ENCODE measurements at places on chromosomes 2 and 18.

DNA sequence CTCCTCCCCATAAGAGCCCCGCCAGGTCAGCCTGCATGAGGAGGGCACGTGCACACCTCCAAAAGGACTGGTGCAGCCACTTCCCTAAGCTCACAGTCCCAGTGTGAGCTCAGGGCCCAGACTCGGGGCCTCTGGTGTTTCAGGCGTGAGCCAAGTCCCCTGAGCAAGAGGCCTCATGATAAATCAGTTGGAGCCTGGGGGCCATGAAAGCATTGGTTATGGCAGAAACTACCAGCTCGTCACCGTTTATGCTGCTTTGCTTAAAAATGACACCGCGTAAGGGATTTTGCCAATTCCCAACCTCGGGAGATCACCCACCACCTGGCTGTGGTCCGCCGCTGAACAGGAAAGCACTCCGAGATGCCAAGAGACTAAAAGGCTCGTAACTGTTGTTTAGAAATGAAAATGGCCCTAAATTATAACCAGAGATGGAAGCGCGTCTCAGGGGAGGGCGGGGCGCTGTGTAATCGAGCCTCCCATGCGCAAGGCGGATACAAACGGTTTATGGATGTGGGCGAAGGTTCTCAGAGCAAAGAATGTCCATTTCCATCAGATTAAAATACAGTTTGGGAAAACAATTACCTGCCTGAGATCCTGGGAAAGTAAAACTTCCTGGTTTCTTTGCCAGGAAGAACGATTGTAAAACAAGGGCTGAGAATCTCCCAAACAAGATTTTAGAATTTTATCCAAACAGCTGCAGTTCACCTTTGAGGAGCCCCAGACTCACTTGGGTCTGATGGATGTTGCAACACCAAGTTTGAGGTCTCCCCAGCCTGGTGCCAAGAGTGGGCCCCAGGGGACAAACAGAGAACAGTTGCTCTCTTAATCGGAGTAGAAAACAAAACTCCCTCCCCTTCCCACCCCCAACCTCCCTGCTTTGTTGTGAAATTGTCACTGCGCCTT, 141.4 kb downstream of the BCL2 start:
- no peak for DNase-seq

- no peak for DNase-seq
Measured at GRCh38 chr2:40719414-40719813, 267.5 kb upstream of the SLC8A1 start.

DNA sequence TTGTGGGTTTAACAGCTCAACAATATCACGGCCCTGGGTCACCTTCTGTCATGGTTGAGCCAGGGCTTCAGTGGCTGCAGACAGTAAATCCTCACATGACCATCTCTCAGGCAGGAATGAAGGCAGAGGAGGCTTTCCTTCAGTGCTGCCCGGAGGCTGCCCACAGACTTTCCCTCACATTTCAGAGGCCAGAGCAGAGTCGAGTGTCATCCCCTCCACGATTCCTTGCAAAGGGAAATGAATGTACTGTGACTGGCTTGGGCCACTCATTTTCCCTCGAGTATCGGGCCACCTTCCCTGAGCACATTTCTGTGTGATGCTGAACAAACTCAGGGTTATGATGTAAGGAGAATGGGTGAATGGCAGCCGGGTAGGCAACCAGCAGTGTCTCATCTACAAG, 10.0 kb upstream of the REEP1 start:
- DNase-seq, result no peak

- no peak for DNase-seq
Measured at GRCh38 chr2:105144941-105145300, 96.6 kb upstream of the GPR45 start.

DNA sequence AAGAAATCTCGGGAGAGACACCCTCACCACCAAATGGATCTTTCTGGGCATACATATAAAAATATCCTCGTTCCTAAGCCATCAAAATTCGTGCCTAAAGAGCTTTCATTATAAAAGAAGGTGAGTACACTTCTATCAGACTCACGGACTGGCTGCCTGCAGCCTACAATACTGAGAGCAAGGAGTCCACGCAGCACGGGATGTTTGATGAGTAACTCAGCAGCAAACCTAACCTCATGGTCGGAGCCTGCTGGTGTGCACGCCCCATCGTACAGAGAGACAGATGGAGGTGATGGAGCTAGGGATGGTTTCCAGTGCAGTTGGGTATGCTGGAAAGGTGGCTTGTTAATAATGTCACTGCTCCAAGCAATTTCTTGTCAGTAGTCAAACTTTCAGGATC, 256.2 kb downstream of the FIGN start:
- no peak for DNase-seq

GRCh38 chr2:88180605-88181240, 10.6 kb downstream of the THNSL2 start:
- DNase-seq, result peak; percentile 74

DNA sequence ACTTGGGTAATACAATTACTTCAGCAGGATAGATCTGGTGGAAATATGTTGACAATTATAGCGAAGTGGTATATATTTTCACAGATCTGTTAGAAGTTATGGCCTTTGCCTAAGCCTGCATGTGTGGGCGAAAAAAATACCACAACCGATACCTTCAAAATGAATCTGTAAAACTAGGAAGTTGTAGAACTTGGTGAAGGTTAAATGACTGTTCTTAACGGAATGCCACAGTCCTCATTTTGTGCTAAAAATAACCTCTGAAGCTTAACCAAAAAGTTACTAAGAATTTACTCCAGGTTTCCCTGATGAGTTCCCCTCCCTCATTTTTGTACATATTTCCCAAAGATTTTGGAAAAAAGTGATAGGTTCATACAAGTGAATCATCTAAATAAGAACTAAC, 550.7 kb downstream of the THSD7B start:
- no peak for DNase-seq

- no peak for DNase-seq
Measured at GRCh38 chr2:70203086-70203485, 12.3 kb upstream of the C2orf42 start.

- peak; percentile 55 for DNase-seq
Measured at GRCh38 chr18:31819106-31819924, 58.6 kb upstream of the SLC25A52 start.

GRCh38 chr2:101985101-101985792, 6.5 kb upstream of the IL1R2 start:
- no peak for DNase-seq

DNA sequence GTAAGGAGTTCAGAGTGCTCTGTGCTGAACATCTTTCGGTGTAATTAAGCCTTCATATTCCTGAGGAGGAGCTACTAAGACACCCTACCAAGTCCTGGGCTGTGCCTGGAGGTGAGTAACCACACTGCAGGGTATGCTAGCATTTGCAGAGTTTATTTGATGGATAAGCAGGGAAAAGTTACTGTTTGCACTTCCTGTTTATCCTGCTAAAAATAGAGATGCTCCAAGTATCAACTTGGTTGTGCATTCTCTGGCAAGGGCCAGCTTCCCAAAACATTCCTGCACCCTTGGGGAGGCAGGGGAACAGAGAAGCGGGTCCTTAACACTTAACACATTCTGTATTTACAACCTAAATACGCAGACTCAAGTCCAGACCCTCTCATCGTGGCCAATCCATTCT, 49.8 kb downstream of the PARD6G start:
- peak; percentile 36 for DNase-seq

DNA sequence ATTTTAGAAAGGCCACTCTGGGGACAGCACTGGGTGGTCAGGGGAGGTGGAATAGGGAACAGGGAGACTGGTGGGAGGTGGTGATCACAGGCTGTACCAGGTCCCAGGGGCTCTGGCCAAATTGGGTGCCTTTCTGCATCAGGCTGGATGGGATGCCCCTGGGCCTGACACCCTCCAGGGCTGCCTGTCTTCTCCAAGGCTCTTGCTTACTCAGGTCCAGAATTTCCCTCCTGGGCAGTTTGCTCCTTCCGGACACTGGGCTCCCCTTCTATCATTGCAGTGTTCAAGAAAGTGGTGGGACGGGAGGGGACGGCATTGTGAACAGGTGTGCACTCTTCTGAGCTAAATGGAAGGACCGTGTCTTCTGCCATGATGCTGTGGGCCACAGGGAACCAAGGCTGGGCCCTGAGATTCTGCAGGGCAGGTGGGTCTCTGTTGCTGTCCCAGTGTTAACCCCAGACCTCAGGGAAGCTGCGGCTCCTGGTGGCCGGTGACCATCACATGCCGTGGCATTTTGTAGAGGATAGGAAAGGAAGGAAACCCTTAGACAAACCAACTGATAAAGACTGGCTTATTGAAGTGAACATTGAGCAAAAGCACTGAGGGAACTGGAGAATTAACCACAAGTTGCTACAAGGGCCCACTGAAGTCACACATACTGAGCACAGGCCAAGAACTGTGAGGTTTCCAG, 93.7 kb upstream of the HS6ST1 start:
- no peak for DNase-seq

DNA sequence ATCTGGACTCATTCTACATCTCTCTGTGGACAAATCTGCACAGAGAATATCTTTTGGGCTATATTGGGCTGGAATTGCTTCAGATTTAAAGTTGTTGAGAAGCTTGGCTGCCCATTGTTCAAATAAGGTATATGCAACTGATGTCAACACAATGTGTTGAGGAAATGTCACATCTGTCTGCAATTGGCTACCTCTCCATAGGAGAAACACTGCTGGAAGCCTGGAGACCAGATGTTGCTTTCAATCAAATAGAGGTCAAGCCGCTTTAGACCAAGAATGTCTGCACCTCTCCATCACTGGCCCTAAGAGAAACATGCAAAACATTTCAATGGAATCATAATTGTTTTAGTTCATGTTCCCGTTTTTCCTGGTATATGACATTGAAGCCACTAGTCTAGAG, 720.2 kb downstream of the SLC4A3 start:
- no peak for DNase-seq

DNA sequence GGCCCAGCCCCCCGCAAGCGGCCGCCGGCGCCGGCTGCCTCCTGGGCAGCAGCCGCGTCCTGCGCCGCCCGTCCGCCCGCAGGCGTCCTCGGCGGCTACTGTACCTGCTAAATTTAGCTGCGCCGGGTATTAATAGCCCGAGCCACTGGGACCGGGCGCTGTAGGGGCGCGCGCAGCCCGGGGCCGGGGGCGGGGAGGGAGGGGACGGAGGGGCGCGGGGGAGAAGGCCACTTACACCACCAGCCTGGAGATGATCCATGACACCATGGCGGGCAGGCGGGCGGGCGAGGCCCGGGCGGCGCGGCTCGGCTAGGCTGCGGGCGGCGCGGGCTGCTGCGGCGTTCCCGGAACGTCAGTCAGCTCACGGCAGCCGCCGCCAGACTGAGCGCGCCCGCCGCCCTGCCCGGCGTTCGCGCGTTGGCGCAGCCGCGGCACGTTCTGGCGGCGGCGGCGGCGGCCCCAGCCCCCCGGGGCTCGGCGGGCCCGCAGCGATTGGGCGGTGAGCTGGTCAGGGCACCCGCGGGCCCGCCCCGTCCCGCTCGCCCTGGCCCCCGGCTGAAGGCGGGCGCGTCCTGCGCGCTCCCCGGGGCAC, at the start of gene REEP1:
REEP1 (minus strand) TSS at position 383 of the 592 bp plus-strand sequence; CDS start at position 267, 116 bp downstream.
- peak; percentile 23 for DNase-seq

GRCh38 chr2:58476556-58476955, 235.4 kb upstream of the FANCL start:
- no peak for DNase-seq

- no peak for DNase-seq
Measured at GRCh38 chr2:235542733-235543127, 48.9 kb downstream of the AGAP1 start.

DNA sequence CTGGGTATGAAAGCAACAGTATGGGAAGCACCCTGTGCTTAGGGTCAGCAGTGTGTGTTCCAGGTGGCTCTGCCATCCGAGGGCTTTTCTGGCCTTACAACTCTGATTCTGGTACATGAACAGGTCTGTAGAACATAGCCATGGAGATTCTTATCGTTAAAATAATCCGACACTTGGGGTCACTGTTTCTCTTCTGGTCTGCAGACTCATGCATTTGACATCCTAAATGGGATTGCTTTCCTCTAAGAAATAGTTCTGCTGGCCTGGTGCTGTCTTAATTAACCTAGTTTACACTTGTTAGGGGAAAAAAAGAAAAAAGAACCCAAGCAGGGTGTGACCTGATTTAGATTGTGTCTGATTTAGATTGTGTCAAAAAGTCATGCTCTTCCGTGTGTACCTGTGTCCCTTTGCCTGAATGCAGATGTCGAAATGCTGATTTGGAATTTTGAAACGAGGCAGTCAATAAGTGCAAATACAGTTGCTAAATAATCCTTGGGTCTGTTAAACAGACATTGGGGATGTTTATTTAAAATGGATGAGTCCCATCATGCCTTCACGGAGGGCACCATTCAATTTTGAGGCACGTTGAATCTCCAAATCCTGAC, 59.6 kb downstream of the TRPM8 start:
- peak; percentile 73 for DNase-seq

- DNase-seq, result no peak
Measured at GRCh38 chr2:99404039-99404796, 67.0 kb downstream of the EIF5B start.

DNA sequence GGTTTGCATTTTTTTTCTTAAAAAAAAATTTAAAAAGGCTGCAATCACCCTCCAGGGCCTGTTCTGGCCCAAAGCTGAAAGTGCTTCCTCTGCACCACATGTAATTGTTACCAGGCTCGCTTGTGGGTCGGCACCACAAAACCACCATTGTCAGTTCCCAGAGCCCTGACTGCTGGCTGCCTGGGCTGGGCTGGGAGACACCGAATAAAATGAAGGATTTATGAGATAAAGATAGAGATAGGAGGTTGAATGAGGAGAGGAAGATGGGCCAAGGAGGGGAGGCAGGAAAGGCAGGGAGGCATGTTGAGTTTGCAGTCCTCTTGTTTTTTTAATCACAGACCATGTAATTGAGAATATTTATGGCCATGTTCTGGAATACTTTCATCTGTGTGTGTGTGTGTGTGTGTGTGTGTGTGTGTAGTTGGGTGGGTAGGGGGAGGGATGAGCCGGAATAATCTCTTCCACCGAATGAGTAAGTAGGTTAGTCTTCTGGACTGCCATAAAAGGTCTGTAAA, 14.7 kb downstream of the NRP2 start:
- DNase-seq, result peak; percentile 91

- DNase-seq, result no peak
Measured at GRCh38 chr2:19319064-19319463, 39.4 kb downstream of the OSR1 start.

DNA sequence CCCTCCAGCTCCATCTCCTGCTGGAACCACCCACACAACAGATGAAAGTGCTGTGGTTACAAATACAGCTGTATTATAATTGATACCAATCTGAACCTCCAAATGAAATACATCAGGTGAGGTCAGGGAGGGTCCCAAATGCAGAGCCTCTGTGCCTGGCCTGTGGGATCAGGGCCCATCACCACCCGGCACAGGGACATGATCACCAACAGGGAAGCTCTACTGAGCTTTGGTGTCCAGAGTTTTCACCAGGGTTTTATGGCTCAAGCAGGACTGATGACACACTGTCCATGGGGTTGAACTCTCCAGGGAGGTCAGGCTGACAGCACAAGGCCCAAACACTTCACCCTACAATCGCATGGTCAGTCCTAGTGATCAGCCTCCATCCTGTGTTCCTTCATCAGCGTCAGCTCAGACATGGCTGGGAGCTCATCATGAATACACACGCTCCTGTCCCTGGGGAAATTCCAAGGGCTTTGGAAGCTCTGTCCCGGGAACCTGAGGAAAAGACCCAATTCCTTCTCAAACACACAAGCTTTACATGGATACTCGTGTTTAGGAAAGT, 3.9 kb upstream of the PXDN start:
- DNase-seq, result peak; percentile 44

- DNase-seq, result no peak
Measured at GRCh38 chr2:193561054-193561453, 1366.3 kb upstream of the TMEFF2 start.

All from fibroblast of skin of back (primary cell).